ENCODE measurements at places on chromosomes 16 and 17. TPM values are rescaled to one million over a fixed set of nuclear protein-coding genes. Genes with fewer than 3 reads are reported as not detected.

GRCh38 chr16:31052114-31052513, 18.8 kb downstream of the STX4 start:
- DNase-seq, result no peak

DNA sequence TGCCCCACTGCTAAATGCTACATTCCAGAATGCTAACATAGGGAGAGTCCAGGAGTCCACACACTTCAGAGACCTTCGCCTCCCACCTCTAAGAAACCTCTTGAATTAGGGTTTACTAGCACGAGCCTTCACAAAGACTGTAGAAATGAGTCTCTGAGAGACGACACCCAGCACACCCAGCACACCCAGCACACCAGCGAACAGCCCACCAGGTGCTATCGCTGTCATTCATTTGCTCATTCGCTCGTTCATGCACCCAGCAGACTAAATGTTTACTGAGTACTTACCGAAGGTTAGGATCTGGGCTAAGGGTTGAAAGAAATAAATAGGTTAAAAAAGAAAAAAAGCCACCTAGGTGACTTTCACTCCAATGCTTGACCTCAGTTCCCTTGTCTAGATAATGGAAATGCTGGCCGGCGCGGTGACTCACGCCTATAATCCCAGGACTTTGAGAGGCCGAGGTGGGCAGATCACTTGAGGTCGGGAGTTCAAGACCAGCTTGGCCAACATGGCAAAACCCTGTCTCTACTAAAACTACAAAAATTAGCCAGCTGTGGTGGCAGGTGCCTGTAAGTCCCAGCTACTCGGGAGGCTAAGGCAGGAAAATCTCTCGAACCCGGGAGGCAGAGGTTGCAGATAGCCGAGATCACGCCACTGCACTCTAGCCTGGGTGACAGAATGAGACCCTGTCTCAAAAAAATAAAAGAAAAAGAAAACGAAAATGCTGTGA, 100.8 kb downstream of the ADCY9 start:
- no peak for DNase-seq

- DNase-seq, result peak; percentile 67
Measured at GRCh38 chr16:4610011-4611005, 4.4 kb downstream of the UBALD1 start.

DNA sequence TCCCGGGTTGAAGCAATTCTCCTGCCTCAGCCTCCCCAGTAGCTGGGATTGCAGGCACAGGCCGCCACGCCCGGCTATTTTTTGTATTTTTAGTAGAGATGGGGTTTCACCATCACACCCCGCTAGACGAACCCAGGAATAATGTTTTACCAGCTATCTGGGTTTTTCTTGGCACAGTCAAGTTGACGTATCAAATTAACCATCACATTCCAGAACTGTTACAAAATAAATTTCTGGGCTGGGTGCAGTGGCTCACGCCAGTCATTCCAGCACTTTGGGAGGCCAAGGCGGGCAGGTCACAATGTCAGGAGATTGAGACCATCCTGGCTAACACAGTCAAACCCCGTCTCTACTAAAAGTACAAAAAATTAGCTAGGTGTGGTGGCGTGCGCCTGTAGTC, 501.2 kb downstream of the SHISA9 start:
- DNase-seq, result no peak

OR1F1 gene
- not detected for total RNA-seq

Data from H7 (cell line).